ENCODE measurements at places on chromosomes 6 and 20. TPM values are rescaled to one million over a fixed set of nuclear protein-coding genes. Genes with fewer than 3 reads are reported as not detected.

DNA sequence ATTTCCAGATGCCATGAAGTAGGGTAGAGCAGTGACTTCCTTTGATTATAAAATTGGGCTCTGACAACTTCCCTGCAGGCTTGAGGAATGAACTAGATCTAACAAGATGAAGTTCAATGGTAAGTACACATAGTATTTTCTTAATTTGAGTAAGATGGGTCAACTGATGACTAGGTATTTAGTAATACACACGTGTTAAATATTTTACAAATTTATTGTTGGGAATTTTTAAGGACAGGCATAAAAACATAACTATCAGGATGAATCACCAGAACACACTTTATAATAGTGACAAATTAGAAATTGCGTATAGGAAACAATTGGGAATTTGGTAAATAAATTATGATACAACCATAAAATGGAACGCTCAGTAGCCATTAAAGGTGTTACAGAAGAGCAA is 762.4 kb upstream of the SLC35B3 start:
- DNase-seq, result no peak

DNA sequence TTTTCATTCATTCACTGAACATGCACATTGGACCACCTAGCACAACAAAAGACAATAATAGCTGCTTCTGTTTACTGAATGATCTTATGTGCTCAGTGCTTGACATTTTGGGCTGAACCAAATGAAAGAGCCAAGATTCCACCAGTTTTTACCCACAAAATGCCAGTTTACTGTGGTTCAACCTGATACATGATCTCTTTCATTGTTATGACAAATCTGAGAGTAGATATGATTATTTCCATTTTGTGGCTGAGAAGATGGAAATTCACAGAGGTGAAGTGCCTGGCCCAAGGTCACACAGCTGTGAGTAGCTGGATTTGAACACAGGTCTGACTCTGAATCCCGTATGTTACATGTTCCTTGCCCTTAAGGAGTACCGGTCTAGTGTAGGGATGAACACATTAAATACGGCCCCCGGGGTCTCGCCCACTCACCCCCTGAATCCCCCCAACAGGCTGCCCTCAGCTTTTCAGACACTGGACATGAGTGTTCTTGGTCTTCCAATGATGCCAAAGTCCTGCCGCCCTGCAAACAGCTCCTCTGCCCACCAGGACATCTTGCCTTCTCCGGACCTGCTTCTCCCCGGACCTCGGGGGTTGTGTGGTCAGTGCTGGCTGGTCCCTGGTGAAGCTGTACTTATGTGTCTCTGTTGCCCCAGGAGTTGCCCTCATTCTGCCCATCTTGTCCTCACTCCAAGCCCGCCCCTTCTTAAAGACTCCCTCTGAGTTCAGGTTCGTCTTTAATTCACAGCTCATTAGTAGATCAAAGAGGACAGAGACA is 58.6 kb upstream of the SLC32A1 start:
- DNase-seq, result no peak

GRCh38 chr20:64101731-64102621 is 5.4 kb downstream of the NPBWR2 start:
- peak; percentile 52 for DNase-seq

GRCh38 chr20:63238514-63239125 is 2.9 kb downstream of the BIRC7 start:
- peak; percentile 30 for DNase-seq

DNA sequence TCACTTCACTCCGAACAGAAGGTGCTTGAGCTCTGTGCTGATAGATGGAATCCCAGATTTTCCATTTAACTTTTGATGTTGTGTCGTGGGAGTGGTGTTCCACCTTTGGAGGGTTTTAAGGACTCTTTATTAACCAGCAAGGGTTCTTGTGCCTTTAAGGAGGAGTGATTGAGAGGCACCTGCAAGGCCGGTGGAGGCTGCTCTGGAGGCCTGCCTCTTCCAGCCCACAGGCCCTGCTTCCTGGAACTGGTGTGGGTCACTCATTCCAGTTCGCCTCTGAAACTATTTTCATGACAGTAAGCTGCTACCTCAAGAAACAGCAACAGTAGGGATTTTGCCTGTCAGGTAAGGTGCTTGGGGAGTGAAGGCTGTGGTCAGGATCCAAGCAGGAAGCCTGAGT is 58.8 kb upstream of the APCDD1L start:
- DNase-seq, result no peak

GRCh38 chr6:82277686-82278085 is 30.1 kb upstream of the IBTK start:
- DNase-seq, result no peak

DSP gene
- 95.4 TPM for total RNA-seq

SYNJ2 gene
- total RNA-seq, result 34.7 TPM
